ENCODE measurements at places on chromosomes 1 and 21.

DNA sequence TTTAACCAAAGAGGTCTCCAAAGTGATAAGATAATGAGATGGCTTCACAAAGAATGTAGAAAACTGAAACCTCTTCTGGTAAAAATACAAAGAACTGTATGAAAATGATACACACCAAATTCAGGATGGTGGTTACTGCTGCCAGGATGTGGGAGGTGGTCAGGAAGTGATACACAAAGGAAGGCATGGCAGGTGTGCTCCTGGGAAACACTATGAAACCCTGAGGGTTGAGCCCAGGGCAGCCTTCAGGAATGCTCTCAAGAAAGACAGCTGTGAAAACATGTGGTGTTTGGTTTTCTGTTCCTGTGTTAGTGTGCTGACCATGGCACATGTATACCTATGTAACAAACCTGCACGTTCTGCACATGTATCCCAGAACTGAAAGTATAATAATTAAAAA is 109.3 kb downstream of the NTNG1 start:
- no peak for DNase-seq

- no peak for DNase-seq
Observed at GRCh38 chr21:40587736-40588346, 259.1 kb downstream of the DSCAM start.

GRCh38 chr1:6805004-6805416 is 19.8 kb downstream of the CAMTA1 start:
- DNase-seq = no peak

GRCh38 chr21:45326169-45326851 is 38.6 kb upstream of the POFUT2 start:
- DNase-seq = no peak

DNA sequence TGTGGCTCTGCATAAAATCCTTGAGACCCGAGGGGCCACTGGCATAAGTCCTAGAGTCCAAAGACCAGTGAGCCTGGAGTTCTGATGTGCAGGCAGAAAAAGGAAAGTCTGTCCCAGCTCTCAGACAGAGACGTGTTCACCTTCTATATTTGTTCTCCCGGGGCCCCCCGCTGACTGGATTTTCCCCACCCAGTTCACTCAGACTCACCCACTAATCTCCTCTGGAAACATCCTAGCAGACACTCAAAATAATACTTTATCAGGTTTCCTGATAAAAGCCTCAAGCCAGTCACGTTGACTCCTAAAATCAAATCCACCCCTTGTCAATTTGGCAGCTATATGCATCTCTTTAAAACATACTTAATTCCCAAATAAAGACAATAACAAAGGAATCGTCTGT is 1084.2 kb upstream of the NCAM2 start:
- no peak for DNase-seq

- no peak for DNase-seq
Observed at GRCh38 chr1:226887006-226887405, 16.6 kb downstream of the PSEN2 start.

Measured in iPS DF 6.9 (cell line).